Stomach (tissue), 19 donors: ENCODE measurements at places on chromosomes 13 and 19. TPM values are rescaled to one million over a fixed set of nuclear protein-coding genes. Genes with fewer than 3 reads are reported as not detected.

GRCh38 chr13:50712881-50713280 lies 130.6 kb downstream of the DLEU7 start:
- no peak for DNase-seq

DNA sequence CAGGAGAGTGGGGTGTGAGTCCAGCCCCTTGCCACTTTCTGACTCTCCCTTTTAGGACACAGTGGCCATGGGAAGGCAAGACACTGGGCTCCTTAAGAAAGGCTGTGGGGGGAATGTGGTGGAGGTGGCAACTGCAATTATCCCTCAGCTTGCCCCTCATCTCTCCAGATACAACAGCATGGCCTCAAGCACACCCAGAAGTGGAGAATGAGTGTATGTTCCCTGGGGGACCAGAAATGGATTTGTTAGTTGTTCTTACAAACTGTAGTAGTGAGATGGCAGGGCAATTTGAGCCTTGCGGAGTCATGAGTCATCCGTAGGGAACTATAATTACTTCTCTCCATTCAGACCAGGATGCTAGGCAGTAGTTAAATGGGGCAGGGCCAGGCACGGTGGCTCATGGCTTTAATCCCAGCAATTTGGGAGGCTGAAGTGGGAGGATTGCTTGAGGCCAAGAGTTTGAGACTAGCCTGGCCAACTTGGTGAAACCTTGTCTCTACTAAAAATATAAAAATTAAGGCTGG lies 25.6 kb upstream of the CXCL17 start:
- no peak for DNase-seq

Gene SMIM44
- total RNA-seq = not detected

- DNase-seq = no peak
These were observed 4.0 kb upstream of the ZNF43 start for GRCh38 chr19:21839976-21840375.

- no peak for DNase-seq
These were observed 20.7 kb downstream of the AKAP8 start for GRCh38 chr19:15358918-15359317.

DNA sequence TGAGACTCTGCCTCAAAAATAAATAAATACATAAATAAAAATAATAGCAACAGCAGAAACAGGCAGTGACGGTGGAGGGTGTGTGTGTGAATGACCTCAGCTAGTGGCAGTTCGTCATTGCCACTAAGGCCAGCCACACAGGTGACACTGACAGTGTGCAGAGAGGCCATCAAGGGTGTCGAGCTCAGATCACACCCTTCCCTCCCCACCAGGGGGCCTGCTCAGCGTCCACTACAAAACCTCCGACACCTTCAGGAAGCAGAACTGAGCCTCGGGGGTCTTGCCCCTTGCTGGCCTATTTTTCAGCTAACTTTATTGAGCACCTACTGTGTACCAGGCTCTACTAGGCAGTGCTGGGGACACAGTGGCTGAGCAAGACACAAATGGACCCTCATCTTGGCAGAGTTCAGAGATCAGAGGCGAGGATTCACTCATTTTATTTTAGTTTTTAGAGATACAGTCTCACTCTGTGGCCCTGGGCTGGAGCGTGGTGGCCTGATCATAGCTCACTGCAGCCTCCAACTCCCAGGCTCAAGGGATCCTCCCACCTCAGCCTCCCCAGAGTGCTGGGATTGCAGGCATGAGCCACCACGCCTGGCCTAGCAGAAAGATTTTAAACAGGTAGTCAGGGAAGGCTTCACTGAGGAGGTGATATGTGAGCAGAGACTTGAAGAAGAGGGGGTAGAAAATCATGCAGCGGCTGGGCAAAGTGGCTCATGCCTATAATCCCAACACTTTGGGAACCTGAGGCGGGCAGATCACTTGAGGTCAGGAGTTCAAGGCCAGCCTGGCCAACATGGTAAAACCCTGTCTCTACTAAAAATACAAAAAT lies 30.3 kb upstream of the SEMA6B start:
- DNase-seq = no peak

DNA sequence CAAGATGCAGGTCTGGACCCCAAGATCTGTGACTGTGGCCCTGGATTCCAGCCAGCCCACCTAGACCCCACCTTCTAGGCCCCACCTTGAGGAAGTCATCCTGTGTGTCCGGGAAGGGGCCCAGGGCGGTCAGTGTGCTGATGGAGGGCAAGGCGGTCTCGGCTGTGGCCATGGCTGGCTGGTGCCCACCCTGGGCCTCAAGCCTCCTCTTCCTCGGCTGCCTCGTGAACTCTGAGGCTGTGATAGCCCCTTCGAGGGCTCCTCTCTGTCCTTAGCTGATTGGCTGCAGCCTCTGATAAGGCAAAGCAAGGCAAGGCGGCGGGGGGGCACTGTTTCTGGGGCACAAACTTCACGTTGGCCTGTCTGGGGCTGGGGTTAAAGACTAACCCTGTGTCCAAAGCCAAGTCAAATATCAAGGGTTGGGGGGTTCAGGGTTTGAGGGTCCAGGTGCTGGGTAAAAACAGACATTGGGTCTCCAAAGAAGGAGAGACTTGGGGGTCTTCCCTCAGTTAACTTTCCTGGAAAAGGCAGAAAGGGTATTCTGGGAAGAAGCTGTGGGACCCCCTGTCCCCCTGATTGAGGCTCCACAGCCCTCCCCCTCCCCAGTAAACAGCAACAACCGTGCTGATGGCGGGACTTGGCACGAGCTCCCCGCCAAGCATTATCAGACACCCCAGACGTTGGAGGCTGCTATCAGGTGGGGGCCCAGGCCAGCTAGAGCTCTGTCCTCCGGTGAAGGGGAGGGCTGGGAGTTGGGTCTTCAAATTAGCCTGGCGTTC lies at the start of gene KLF1:
Gene KLF1, minus strand, starts transcription at position 233 of the 779 bp plus-strand sequence. Its CDS starts 61 bp downstream, at position 172.
- DNase-seq = no peak

GRCh38 chr19:48611872-48612271 lies 3.0 kb downstream of the FAM83E start:
- no peak for DNase-seq
